ENCODE measurements at places on chromosomes 12 and 14.

DNA sequence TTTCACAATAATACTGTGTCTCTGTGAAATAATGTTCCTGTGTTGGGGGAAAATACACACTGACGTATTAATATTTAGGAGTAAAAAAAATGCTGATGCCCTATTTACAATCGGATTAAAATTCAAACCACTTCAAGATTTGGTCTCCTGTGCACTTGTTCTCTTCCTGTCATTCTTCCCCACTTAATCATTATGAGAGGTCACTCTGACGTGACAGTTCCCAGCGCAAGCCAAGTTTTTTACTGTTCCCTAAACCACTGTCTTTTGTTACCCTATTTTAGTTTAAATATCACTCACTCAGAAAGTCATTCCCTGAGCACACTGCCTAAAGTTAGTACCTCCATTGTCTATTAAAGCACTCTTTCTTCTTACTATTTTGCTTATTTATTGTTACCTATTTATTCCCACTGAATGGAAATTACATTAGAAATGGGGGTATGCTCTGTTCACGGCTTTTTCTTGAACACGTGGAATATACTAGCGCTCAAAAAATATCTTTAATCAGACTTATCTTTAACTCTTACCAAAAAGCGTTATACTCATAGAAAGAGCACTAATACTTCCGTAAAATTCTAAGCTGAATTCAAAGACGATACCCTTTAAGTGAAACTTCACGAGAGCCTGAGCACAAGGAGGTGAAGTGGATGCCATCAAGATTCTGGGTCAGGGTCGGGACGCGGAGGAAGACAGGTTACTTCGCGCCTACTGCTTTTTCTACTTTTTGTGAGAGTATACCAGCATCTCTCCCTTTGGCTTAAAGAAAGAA, 670 bp upstream of the PSMA3 start:
- no peak for DNase-seq

DNA sequence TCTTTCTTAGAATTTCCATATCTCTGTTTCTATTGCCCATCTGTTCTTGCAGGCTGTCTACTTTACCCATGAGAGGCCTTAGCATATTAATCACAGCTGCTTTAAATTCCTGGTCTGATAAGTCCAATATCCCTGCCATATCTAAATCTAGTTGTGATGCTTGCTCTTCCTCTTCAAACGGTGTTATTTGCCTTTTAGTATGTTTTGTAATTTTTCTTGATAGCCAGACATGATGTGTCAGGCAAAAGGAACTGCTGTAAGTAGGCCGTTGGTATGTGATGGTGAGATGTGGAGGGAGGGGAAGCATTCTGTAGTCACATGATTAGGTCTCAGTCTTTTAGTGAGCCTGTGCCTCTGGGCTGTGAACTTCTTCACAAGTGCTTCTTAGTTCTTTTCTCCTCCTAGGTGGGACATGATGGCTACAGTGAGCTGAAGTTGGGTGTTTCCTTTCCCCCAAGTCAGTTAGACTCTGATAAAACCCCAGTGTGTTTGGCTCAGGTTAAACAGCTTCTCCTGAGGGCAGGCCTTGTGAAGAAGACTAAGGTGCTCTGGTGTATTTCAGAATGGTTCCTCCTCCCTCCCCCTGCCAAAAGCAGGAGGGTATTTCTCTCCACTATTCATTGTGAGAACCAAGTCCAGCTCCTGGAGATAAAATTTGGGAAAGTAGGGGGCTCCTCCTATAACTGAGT, 195.9 kb upstream of the PARP11 start:
- no peak for DNase-seq

GRCh38 chr14:64203366-64204006, 90.7 kb downstream of the ESR2 start:
- no peak for DNase-seq

DNA sequence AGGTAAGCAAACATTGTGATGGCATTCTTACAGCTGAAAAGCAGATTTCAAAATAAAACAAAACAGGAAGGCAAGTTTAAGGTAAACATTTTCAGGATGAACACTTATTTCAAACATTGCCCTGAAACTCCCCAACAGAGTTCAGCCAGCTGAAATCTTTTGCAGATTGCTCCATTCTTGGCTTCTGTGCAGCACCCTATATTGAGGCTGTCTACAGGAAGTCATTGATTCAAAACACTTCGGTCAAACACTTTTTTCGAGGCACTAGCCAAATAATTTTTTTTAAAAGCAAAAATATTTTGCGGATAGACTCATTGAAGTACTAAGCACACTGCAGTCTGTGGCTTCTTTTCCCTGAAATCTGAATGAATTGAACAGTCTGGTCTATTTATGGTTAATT, 318.1 kb upstream of the PDE3A start:
- DNase-seq: no peak

DNA sequence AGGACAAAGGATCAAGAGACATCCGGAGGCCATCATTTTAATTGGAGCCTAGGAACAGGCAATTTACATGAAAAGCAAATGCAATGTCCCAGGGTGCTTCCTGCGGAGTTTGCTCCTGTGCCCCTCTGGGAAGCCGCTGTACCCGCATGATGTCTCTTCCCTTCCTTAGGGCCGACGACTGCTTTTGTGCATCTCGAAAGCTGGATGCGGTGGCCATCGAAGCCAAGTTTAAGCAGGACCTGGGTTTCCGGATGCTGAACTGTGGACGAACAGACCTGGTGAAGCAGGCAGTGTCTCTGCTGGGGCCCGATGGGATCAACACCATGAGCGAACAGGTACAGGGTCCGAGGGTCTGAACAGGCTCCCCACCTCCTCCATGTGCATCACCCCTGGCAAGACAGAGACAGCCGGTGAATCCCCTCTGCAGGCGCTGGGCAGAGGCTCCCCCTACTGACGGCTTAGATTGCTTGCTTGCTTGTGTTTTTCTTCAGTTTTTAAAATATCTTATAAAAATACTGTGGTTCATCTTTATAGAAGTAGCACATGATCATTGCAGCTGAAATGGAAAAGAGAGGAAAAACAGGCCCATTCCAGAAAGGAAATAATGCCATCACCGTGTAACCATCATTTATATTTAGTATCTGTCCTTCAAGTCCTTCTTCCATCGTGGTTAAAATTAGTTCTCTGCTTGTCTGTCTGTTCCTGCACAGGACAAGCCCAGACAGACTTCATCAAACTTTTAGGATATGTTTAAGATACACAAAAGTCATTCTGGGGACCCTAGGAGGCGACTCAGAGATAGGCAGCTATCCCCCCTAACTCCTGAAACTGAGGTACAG, 75.4 kb upstream of the PWP1 start:
- DNase-seq: no peak

- no peak for DNase-seq
Measured at GRCh38 chr12:19894803-19895202, 455.5 kb downstream of the AEBP2 start.

GRCh38 chr14:22845821-22846625, 9.6 kb downstream of the MMP14 start:
- no peak for DNase-seq

DNA sequence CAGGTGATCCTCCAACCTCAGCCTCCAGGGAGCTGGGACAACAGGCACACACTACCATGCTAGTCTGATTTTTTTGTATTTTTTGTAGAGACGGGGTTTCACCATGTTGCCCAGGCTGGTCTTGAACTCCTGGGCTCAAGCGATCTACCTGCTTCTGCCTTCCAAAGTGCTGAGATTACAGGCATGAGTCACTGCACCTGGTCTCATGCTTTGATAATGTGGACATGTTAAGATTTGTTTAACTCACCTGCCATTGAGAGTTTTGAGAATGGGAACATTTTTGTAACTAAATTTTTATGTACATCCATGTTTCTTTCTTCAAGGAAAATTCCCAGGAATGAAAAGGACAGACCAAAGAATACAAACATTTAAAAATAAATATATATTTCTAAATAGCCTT, 121.2 kb downstream of the MIPOL1 start:
- DNase-seq: no peak

DNA sequence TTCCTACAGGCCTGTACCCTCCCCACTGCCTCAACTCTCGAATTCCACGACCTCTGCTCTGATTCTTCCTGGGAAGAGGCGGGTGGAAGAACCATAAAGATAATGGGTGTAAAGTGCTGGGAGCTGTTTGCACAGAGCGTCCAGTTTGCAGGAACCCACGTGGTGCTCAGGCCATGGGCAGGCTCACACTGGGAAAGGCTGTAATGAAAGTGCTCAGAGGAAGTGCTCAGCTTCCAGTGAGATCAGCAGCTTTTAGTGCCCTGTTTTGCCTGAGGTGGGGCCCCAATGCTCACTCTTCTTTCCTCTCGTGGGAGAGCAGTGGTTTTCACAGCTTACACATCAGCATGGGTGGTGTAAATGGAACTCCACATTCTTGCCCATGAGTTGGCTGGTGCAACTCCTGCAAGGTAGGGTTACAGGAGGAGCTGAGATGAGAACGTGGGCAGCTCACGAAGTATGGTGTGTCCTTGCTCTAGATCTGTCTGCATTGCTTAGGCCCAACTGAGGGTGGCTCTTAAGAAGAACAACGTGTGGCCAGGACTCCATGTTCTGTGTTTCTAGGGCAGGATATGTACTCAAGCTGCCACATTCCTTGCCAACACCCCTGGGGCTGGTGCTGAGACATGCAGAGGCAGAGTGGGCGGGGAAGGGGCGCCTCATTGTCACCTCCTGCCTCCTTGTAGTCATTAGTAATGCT, 2.9 kb downstream of the TMEM63C start:
- DNase-seq: no peak

- DNase-seq: no peak
Measured at GRCh38 chr12:109385339-109386058, 37.8 kb downstream of the MYO1H start.

DNA sequence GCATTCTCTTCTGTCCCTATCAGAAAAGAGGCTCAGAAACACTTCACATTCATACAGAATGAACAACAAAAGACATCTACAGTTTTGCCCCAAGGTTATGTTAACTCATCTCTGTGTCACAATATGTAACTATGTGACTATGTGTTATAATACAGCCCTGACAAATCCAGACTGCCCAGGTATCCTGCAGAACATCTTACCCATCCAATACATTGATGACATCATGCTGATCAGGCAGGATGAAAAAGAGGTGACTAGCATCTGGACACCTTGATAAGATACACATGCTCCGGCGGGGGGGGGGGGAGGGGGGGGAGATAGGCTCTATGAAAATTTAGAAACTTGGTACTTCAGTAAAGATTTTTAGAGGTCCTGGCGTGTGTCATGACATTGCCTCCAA, 8.3 kb upstream of the GNS start:
- DNase-seq: no peak

- DNase-seq: no peak
Measured at GRCh38 chr14:95481391-95482022, 34.9 kb downstream of the SYNE3 start.

- no peak for DNase-seq
Measured at GRCh38 chr12:52517888-52518287, 2.3 kb downstream of the KRT5 start.

- no peak for DNase-seq
Measured at GRCh38 chr12:3342051-3342450, 149.0 kb upstream of the PRMT8 start.

DNA sequence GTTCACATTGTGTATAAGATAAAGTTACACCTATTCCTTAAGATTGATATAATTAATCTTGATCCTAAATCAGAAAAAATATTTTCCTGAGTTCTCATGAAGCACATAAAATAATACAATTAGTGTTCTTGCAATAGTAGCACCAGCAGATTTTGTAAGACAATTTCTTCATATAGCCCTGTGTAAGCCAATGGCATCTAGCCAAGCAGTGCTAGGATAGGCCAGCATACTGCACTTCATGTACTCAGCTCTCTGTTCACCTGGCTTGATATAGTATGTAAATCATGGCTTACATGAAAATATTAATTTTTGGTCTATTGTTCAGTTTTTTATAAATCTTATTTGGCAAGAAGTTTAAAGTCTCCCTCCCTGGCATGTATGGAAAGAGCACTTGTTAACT, 1.9 kb downstream of the KLRF2 start:
- DNase-seq: no peak

- DNase-seq: no peak
Measured at GRCh38 chr12:132708150-132708549, 2.5 kb upstream of the PGAM5 start.

DNA sequence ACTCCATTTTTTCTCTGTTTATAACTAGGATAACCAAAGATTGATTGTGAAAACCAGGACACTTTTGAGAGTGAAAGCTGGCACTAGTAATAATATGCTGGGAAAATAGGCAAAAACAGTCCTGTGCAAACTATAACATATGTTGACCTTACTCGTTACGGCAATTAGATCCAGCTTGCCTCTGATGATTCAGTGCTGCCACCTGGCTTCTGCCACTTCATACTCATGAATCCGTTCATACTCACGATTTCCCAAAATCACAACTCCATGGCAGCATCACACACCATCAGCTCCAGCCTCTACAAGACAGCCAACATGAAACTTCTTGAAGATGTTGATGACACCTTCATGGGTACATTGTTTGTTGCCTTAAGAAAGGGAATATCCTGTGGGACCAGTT, 49.1 kb upstream of the CAND1 start:
- DNase-seq: no peak

- DNase-seq: no peak
Measured at GRCh38 chr12:76137606-76138005, 53.1 kb upstream of the NAP1L1 start.

GRCh38 chr12:97097734-97098133, 190.7 kb downstream of the NEDD1 start:
- DNase-seq: no peak

- DNase-seq: no peak
Measured at GRCh38 chr12:50174971-50175715, 8.0 kb upstream of the CERS5 start.

GRCh38 chr12:46661110-46661845, 164.5 kb downstream of the SLC38A4 start:
- DNase-seq: no peak

DNA sequence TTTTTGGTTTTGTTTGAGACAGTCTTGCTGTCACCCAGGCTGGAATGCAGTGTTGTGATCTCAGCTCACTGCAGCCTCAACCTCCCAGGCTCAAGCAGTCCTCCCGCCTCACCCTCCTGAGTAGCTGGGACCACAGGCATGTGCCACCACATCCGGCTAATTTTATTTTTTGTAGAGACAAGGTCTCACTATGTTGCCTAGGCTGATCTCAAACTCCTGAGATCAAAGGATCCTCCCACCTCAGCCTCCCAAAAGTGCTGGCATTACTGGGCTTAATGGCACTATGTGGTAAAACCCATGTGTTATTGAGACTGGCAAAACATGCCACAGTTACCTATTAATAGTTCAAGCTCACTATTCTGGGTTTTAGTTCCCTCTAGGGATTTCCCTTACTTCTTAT, 51.2 kb upstream of the KCNH3 start:
- DNase-seq: no peak

- no peak for DNase-seq
Measured at GRCh38 chr12:65845751-65846537, 21.7 kb downstream of the HMGA2 start.

GRCh38 chr14:58479975-58480374, 52.5 kb downstream of the KIAA0586 start:
- no peak for DNase-seq

GRCh38 chr12:30835216-30835615, 80.5 kb upstream of the CAPRIN2 start:
- no peak for DNase-seq

- DNase-seq: no peak
Measured at GRCh38 chr14:67446371-67447032, 34.5 kb upstream of the PLEK2 start.

All from activated naive CD4-positive, alpha-beta T cell (primary cell).